ENCODE measurements at places on chromosomes 4 and X.

- no peak for DNase-seq
Measured at GRCh38 chr4:10671366-10671765, 13.2 kb downstream of the CLNK start.

GRCh38 chr4:165207016-165207430 lies 338 bp upstream of the KLHL2 start:
- DNase-seq, result peak; percentile 39

- no peak for DNase-seq
Measured at GRCh38 chrX:117743469-117744251, 372.9 kb downstream of the KLHL13 start.

DNA sequence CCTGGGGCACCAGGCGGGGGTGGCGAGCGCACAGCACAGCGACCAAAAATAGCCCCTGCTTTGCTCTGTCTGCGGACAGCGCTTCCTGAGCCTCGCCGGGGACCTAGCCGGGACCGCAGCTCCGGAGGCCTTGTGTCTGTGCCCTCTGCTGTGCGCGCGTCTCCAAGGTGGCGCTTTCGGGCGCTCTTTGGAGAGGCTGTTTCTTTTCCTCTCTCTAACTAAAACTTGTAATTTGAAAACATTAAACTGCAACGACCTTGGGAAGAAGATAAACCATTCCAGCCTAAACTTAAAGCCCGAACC lies 3.4 kb downstream of the ARX start:
- no peak for DNase-seq

GRCh38 chrX:110531873-110532580 lies 173.4 kb downstream of the RTL9 start:
- no peak for DNase-seq

- no peak for DNase-seq
Measured at GRCh38 chr4:15253349-15253748, 174.5 kb upstream of the C1QTNF7 start.

GRCh38 chr4:30879855-30880598 lies 159.9 kb downstream of the PCDH7 start:
- no peak for DNase-seq

- no peak for DNase-seq
Measured at GRCh38 chr4:154958621-154959358, 177.7 kb downstream of the RBM46 start.

- DNase-seq, result no peak
Measured at GRCh38 chr4:29983890-29984289, 736.3 kb upstream of the PCDH7 start.
